CD4-positive, alpha-beta T cell (primary cell): ENCODE measurements at places on chromosomes 11 and 22.
A peak's percentile ranks its signal among the peaks of the same experiment; 100 is the strongest.

DNA sequence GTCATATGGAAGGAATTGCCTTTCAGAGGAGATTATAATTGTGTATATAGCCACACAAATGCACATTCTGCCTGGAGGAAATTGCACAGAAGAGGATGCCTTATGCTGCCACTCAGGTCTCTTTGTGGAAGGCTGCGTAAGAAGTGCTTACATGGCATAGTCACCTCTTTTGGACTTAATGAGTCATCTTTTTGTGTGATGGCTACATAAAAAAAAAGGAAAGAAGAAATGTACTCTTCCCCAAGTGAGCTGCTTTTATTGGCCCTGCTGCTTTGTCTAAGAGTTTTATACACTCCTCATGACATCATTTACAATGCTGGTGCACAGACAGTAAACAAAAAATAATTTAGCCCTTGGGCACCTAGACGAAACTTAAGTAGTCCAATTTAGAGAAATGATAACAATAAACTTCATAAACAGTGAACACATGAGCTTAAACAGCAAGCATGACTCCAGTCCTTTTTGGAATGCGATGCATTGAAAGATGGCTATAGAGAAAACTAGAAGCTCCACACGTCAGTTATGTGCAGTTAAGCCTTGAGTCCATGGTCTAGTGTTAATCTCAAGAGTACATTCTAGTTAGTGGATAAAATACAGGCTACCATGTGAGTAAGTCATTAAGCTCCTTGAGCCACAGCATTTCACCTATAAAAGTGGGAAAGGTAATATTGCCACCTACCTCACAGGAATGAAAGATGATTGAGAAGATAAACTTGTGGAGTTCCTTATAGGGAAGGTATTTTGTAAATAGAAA, 12.0 kb downstream of the CSTPP1 start:
- DNase-seq = no peak

- DNase-seq = no peak
These were observed 2.1 kb downstream of the LPXN start for GRCh38 chr11:58573451-58574104.

GRCh38 chr11:34271727-34272126, 86.1 kb downstream of the ABTB2 start:
- no peak for DNase-seq

DNA sequence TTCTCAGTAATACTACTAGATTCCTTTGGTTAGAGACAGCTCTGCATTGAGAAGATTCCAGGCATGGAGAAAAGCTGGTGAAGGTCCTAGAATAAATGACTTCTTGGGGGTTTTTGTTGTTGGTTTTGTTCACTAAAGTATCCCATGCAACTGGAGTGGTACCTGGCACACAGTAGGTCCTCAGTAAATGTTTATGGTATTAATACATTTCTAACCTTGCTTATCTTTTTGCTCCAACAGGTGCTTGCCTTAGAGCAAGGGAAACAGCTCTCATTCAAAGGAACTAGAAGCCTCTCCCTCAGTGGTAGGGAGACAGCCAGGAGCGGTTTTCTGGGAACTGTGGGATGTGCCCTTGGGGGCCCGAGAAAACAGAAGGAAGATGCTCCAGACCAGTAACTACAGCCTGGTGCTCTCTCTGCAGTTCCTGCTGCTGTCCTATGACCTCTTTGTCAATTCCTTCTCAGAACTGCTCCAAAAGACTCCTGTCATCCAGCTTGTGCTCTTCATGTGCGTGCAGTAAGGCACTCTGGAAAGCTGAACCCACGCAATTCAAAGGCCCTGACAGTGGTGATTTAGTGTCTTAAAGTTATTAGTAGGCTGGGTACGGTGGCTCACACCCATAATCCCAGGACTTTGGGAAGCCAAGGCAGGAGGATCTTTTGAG, 2.0 kb downstream of the TMEM138 start:
- no peak for DNase-seq

- DNase-seq = no peak
These were observed 22.8 kb upstream of the TP53AIP1 start for GRCh38 chr11:128965485-128965884.

DNA sequence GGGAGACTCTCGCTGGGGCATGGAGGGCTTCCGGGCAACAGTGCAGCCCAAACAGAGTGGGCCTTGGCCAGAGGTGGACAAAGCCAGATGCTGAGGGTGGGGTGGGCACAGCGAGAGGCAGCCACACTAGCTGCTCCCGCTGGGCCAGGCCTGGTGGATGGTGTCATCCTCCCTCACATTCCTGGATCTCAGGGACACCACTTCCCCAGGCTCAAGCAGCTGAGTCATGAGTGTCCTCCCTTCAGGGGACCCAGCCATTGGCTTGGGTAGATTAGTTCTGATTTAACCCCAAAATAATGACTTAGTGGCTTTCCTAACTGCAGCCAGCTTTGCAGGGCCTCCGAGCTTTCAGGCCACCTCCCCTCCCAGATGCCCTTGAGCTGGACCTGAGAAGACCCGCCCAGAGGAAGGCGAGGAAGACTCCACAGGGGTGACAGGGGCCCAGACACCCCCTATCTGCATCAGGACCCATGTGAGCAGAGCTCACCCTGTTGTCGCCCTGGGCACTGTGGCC, 25.9 kb upstream of the WNT7B start:
- no peak for DNase-seq

- DNase-seq = peak; percentile 32
These were observed 498.2 kb downstream of the KCNA4 start for GRCh38 chr11:29518389-29519174.

DNA sequence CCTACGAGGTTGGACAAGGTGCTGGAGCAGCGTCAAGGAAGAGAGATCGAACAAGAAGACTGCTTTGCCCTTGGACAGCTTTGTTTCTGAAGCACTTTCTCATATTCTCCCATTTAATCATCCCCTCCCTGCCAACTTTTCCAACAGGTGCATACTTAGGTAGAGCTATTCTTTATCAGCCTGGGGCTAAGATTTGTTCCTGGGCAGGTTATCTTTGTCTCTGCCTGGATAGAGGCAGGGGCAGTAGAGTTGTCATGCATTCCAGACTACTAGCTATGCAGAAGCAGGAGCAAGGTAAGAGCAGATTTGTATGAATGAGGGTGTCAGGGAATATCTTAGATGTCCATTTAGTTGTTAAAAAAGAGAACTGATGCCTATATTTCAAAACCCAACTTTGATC, 82.3 kb downstream of the PTPRJ start:
- DNase-seq = no peak

DNA sequence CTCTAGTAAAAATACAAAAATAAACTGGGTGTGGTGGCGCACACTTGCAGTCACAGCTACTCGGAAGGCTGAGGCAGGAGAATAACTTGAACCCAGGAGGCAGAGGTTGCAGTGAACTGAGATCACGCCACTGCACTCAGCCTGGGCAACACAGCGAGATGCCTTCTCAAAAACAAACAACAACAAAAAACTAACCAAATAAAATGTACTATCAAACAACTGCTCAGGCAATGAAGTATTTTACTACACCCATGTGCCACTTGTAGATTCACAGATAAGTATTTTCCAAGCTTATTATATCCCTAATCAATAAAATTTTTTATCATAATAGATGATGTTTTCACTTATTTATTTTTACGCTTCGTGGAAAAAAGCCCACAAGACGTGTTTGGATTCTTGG, 924 bp downstream of the C11orf65 start:
- DNase-seq = no peak

DNA sequence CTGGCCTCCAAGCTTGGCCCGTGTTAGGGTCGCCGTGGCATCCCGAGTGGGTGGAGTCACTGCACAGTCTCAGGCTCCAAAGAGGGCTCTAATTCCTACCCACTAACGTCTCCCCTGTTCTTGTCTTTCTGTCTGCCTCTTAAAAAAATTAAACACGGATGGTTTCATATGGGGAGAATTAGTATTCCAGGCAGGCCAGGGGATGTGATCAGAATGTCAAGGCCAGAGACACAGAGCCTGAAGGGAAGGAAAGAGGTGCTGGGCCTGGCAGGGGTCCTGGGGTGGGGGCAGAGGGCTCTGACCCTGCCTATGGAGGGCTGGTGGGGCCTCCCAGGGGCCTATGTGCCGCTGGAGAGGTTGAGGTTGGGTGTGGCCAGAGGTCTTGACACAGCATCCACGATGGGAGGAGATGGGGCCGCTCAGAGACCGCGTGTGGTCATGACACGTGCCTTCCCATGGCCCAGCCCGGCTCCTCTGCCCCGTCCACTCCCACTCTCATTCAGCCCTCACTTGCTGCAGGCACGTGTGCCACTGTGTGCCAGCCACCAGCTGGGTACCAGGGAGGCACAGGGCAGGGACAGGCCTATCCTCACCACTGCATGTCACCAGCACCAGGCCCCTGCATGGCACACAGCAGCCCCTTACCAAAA, 56.5 kb downstream of the FLRT1 start:
- DNase-seq = no peak

GRCh38 chr11:111574373-111575225, 27.6 kb upstream of the SIK2 start:
- DNase-seq = no peak

- no peak for DNase-seq
These were observed 40.9 kb upstream of the SCUBE2 start for GRCh38 chr11:9132203-9132878.

DNA sequence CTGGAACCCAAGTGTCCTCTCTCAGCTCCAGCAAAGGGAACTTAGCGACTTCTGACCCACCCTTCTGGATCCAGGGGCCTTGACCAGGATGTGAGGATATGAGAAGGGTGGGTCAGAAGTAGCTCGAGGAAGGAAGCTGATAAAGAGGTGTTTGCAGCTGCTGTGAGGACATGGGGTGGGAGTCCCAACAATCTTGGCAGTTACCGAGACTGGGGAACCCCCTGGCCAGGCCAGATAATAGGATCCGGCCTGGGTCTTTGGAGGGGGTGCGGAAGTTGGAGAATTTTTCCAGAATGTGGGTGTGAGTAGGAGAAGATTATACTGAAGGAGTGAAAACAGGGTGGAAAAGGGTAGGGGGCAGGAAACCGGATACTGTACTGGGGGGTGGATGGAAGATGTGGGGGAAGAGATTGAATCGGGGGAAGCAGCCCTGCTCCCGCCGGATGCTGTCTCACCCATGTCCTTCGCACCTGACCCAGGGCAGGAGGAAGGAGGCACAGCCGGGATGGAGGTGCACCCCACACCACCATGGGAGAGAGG, 2.8 kb upstream of the MCAM start:
- DNase-seq = no peak

- no peak for DNase-seq
These were observed 10.4 kb downstream of the AP1B1 start for GRCh38 chr22:29377979-29378378.

DNA sequence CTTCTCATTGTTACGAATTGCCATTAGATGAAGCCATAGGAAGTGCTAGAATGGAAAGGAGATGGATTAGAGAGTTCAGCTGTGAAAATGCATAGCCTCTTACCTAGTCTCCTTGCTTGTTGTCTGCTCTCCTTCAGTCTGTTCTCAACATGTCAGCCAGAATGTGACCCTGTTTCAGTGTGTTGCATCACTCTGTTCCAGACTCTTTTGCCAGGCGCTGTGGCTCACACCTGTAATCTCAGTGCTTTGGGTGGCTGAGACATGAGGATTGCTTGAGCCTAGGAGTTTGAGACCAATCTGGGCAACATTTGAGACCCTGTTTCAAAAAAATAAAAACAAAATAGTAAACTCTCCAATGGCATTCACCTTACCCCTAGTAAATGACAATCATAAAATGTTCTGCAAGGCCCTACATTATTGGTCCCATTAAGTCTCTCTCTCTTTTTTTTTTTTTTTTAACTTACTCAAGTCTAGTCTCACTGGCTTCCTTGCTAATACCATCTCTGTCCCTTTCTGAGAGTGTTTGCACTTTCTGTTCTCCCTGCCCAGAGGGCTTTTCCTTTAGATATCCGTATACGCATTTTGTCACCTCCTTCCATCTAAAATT, 39.4 kb downstream of the CYP2R1 start:
- DNase-seq = no peak

DNA sequence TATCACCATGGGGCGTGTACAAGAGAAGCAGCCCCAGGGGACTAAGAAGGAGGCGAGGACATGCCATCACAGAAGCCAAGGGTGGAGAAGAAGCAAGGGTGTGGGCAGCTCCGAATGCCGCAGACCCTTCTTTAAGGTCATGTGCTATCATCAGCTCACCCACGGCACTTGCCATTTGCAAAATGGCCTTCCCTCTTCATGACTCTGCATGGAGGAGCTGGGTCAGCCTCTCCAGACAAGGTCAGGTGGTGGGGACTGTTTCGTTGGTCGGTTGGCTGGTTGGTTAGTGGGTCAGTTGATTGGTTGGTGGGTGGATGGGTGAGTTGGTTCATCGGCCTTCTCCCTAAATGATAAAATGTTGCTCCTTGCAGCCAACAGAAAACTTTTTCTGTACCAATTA, 622.5 kb downstream of the TBC1D22A start:
- DNase-seq = no peak

DNA sequence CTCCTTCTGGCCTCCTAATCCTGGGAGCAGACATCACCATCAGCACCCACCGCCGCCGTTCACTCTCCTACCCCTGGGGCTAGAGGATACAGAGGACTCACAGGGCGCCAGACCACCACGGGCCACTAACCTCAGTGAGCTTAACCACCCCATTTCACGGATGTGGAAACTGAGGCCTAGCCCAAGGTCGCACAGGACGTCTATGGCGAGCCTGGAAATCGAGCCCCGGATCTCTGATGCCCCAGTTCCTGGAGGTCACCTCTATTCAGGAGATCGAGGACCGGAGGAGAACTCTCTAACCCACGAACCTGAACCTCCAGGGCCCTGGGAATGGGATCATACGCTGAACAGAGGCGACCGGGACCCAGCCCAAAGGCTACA, 349 bp downstream of the TIMM10 start:
- no peak for DNase-seq

DNA sequence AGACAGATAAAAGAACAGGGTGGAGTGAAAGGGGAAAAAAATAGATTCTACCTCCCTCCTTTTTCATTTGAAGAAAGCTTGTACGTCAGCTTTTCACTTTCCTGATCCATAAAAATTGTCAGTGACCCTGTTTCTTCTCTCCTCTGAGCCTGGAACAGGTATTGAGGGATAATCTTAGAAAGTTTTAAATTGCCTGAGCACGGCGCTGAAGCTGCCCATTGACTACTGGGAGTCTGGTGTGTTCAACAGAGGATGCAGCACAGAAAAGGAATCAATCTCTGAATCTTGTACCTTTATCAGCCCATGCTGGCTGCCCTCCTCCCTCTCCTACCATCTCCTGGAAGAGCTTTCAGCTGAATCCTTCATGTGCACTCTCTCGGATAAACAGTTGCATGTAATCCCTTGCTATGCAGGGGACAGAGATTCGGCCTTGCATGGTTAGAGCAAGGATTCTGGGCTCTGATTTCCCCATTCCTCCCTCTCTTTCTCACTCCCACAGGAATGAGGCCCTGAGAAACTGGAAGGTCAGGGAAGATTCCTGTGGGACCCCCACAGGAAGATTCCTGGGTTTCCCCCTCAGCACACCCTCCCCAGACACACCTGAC, 162.4 kb upstream of the SYN3 start:
- no peak for DNase-seq

DNA sequence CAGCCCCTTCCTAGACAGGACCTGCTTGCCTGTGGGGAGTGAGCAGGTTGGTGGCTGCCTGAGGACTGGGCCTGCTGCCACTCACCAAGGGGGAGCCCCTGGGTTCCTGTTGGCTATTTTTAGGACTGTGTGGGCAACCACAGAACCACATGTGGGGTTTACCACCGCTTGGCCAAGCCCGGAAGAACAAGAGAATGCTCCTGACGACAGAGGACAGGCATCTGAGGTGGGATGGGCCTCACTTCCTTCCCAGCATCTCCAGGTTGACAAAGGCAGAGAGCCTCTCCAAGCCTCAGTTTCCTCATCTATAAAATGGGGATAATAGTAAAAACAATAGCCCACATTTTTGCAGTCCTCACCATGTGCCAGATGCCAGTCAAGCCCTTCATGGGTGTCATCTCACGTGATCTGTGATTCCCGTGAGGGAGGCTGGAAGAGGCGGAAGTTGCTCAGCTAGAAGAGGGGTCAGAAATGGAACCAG, 43.6 kb downstream of the LRRC32 start:
- DNase-seq = no peak

- no peak for DNase-seq
These were observed 30.0 kb downstream of the PPP2R1B start for GRCh38 chr11:111736181-111736590.
